Posterior cingulate gyrus (tissue), 11 donors: ENCODE measurements at places on chromosomes 3 and 15.

GRCh38 chr3:14175383-14176037 is 2.9 kb downstream of the XPC start:
- DNase-seq, result no peak

GRCh38 chr15:56098195-56098863 is 104.9 kb upstream of the NEDD4 start:
- DNase-seq, result no peak

DNA sequence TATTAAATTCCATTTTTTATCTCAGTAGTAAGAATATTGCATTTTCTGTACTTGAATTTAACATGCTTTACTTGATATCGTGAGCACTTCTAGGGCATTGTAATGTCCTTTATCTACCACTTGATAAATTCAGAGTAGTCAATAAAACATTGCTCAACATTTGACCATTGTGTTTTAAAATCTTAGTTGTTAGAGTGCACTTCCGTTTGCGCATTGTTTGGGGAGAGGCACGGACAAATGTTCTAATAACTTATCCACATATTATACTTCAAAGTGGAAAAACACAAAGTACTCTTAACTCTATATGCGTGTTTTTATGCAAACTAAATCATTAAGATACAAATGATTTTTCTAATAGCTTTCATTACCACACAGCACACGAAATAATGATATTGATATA is 419 bp downstream of the FAM227B start:
- DNase-seq, result no peak

DNA sequence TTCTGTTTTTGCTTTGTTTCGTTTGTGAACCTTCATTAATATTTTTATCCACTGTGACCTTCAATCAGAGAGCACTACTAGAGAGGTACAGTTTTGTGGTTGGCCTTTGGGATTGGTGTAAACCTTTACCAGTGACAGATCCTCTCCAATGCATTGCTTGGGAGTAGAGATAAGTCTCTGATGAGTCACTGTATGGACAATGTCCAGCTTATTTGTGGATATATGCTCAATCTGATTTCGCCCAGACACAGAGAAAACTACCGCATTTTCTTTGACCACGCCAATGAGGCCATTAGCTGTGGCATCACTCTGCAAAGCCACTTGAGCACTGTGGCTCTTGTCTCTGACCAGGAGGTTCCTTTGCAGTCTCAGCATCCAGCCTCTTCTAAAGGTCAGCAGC is 964.7 kb downstream of the TUSC7 start:
- DNase-seq, result no peak

DNA sequence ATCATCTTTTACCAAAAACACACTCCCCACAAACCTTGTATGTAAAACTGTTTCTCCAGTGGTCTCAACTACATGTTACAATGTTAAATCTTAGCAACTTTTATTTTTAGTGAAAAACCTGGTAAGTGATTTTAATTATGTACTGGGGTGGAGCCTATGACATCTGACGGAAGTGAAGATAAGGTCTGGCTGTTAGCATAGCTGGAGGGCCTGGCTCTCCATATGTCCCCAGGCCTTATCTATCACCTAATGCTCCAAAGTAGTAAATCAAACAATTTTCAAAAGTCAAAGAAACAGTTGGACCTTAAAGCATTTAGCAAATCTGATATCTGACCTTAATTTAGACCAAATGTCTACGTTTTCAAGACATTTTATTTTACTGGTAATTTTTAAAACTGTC is 173.6 kb upstream of the SMAD3 start:
- no peak for DNase-seq

DNA sequence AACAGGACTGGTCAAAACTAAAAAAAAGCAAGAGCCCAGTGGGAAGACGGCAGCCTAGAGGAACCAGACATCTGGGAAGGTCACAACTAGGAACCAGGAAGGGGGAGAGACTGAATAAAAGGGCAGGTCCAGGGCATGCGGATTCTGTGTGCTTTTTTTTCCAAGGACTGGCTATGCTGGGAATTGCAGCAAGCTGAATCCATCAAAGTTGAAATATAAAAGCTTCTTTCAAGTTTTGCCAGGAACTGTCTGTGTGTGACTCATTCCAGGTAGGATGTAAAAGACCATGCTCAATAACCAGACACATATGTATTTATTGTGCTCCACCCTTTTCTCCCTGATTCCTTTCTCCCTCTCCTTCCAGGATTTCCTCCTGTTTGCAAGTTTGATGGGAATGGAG is 47.9 kb upstream of the CCDC80 start:
- DNase-seq, result no peak

- no peak for DNase-seq
These were observed 3.0 kb upstream of the KLHL6 start for GRCh38 chr3:183558495-183558894.

- DNase-seq, result no peak
These were observed 40.1 kb downstream of the SETMAR start for GRCh38 chr3:4343258-4343657.

GRCh38 chr15:67048281-67049279 is 16.8 kb upstream of the SMAD3 start:
- no peak for DNase-seq

GRCh38 chr3:43582866-43583265 is 38.9 kb downstream of the ANO10 start:
- DNase-seq, result no peak

DNA sequence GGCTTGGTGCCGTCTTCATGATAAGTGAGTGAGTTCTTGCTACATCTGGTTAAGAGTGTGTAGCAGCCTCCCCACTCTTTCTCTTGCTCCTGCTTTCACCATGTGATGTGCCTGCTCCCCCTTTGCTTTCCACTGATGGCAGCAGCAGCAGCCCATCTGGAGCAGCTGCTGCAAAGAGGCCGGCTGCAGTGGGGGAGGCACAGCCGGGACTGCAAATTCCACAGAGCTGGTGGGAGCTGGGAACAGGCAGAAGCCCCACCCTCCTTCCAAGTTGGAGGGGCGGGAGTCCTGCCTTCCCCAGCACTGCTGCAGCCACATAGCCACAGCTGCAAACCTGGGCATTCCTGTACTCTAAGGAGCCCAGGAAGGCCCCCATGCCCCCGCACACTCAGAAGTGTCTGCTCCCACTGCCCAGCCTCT is 62.8 kb upstream of the IMPG2 start:
- DNase-seq, result peak; percentile 88

DNA sequence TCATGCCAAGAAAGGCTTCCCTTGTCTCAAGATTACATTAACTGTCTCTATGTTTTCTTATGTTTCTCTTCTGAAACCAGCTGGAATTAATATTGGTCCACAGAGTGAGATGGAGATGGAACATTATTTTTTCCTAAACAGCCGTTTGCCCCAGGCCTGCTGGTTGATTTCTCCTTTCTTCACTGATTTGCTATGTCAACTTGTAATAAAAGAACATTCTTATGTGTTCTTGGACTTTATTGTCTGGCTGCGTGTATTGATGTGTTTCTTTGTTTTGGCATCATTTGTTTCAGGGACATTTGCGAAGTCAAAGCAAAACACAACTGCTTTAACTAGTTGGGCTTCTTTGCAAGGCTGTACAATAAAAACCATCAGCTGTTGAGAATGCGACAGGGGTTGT is 168.5 kb downstream of the FAM43A start:
- DNase-seq, result no peak

DNA sequence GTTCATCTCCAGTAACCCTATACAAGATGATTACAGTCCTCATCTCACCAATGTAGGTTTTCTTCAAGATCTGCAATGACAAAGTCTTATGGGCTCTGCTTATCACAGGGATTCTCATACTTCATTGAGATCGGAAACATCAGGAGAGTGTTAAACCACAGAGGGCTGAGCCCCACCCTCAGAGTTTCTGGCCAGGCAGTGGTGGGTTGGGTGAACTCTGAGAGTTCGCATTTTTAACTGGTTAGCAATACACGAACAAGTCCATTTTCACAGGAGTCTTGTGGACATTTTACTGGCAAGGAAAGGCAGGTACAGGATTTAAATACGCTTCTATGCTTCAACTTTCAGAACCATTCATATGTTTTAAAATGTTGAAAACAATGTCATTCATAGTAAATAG is 366.7 kb upstream of the ROBO2 start:
- DNase-seq, result no peak

- DNase-seq, result no peak
These were observed 700 bp upstream of the EDEM1 start for GRCh38 chr3:5186858-5187155.

DNA sequence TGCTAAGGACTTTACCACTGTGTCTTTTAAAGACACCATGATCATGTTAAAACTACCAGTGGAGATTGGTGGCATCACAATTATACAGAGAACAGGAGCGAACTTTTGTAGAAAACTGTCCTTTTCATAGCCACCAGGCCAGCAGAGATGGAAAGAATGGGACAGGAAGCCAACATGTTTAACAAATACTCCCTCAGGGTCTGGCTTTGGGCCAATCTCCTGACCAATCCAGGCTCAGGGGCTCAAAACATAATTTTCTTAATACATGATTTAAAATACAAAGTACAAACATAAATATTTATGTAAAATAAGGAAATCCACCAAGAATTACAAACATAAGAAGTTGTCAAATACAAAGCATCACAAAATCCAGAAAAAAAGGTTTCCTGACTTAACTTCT is 266.0 kb downstream of the VPS13C start:
- no peak for DNase-seq

DNA sequence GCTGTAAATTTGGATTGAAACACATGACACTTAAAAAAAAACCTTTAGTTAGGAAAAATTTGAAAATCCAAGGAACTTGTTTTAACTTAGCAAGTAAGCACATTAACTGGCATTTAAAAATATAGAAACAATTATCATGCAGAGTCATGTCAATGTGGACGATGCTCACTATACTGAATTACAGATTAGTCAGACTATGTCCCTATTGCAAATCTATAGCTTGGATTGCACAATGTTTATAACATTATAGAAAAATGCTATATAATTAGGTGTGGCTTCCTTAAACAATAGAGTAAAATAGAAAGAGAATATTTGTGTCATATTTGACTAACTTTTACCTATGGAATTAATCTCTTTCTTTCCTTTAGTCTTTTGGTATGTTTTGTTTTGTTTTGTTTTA is 48.4 kb upstream of the TUSC7 start:
- DNase-seq, result no peak

DNA sequence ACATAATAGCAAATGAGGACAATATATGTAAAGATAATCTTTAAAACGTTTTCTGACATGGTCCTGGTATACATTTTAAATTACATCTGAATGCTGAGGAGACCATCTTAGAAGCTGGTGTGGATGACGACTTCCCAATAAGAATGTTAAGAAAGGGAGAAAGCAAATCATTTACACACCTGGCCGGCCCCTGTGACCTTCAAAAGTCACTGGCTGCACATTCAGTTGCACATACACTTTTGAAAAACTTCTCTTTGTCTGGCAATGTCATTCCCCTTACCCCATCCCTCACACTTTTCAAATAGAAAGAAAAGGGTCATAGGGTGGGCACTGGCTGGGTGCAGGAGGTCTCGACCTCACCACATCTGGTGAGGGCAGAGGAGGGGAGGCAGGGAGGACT is 391.0 kb downstream of the MECOM start:
- DNase-seq, result no peak

- no peak for DNase-seq
These were observed 878 bp downstream of the SPPL2A start for GRCh38 chr15:50764461-50765194.
